ENCODE measurements at places on chromosomes 13 and 19. TPM values are rescaled to one million over a fixed set of nuclear protein-coding genes. Genes with fewer than 3 reads are reported as not detected.

DNA sequence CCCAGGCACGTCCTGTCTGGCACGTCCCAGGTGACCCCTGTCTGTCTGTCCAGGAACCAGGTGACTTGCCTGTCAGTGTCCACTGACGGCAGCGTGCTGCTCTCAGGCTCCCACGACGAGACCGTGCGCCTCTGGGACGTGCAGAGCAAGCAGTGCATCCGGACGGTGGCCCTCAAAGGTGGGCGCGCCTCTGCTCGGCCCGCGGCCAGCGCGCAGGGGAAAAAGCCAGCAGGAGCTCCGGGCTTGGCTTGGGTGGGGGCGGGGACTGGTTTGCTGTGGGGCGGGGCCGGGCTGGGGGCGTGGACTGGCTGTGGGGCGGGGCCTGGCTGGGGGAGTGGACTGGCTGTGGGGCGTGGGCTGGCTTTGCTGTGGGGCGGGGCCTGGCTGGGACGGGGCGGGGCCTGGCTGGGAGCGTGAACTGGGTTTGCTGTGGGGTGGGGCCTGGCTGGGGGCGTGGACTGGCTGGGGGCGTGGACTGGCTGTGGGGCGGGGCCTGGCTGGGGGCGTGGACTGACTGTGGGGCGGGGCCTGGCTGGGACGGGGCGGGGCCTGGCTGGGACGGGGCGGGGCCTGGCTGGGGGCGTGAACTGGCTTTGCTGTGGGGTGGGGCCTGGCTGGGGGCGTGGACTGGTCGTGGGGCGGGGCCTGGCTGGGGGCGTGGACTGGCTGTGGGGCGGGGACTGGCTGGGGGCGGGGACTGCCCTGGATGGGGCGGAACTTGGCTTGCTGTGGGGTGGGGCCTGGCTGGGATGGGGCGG, 7.2 kb downstream of the WDR18 start:
- peaks cover 5% of the 10 kb centered on the region for H3K4me1 ChIP-seq
- no peak overlapping the region for H3K4me3 ChIP-seq
- peaks cover 7% of the 10 kb centered on the region for H3K36me3 ChIP-seq
- no peak overlapping the region for H3K27ac ChIP-seq
- H3K27me3 ChIP-seq = no peaks in the 10 kb centered on the region

GRCh38 chr13:37435881-37436280, 162.7 kb downstream of the POSTN start:
- H3K4me1 ChIP-seq = no peaks in the 10 kb centered on the region
- no peak for DNase-seq
- no peaks in the 10 kb centered on the region for H3K27me3 ChIP-seq
- H3K4me3 ChIP-seq = no peak overlapping the region
- H3K27ac ChIP-seq = no peak overlapping the region

DNA sequence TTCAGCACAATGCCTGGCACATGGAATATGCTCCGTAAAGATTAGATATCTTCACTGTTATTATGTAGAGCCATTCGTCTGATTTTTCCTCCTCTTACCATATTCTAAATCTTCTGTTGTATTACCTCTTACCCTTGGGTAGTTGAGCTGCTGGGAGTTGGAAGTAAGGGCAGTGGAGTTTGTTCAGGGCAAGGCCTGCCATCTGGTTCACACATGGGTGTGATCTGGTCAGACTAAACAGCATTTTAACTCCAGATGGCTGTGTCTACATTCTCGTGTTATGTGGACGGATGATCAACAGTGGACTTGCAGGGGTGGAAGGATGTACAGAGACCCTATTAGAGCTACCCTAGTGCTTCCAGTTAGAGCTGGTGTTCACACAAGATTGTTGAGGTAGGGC, 164.9 kb downstream of the ZIC5 start:
- no peak for DNase-seq
- H3K27me3 ChIP-seq = no peaks in the 10 kb centered on the region
- H3K27ac ChIP-seq = no peak overlapping the region
- H3K4me1 ChIP-seq = no peaks in the 10 kb centered on the region
- no peak overlapping the region for H3K4me3 ChIP-seq

GRCh38 chr19:1955171-1956121, 14.5 kb downstream of the CSNK1G2 start:
- H3K4me3 ChIP-seq = no peak overlapping the region
- no peak for DNase-seq
- H3K27ac ChIP-seq = no peak overlapping the region
- H3K36me3 ChIP-seq = peaks cover 2% of the 10 kb centered on the region

DNA sequence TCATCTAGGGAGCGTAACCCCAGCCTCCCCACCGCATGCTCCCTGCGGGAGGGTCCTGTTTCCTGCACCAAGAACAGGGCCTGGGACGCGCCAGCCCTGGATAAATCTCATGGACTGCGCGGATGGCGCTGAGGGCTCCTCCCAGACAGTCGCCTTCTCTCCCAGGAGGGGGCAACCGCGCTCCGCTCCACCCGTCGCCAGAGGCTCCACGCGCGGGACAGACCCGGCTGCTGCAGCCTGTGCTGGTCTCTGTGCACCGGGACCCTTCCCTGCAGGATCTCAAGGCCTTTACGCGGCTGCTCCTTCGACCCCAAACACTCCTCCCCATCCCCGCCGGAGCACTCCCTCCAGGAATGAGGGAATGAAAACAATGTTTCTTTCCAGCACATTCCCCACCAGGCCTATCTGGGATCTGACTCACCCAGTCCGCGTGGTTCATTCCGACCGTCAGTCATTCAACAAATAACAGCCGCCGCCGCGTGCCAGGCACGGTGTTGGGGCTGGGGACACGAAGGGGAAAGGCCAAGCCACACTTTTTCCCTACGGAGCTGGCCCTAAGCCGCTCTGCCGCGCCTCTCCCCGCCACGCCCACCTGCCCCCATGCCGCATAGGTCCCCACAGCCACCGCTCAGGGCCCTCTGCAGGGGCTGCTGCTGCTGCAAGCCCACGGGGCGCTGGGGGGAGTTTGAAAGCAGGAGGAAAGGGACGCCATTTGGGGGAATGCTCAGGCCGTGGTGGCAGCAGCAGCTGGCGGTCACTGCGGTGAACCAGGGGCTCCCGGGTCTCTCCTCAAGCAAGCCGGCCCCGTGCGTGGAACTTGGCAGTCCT, 6.0 kb downstream of the PNMA8B start:
- no peak overlapping the region for H3K27ac ChIP-seq
- no peak overlapping the region for H3K4me3 ChIP-seq
- H3K36me3 ChIP-seq = no peaks in the 10 kb centered on the region

GRCh38 chr13:25739376-25739775, 312.4 kb downstream of the SHISA2 start:
- no peak overlapping the region for H3K27ac ChIP-seq
- peaks cover 2% of the 10 kb centered on the region for H3K27me3 ChIP-seq
- H3K4me3 ChIP-seq = no peak overlapping the region
- H3K36me3 ChIP-seq = no peaks in the 10 kb centered on the region
- H3K4me1 ChIP-seq = peaks cover 7% of the 10 kb centered on the region

DNA sequence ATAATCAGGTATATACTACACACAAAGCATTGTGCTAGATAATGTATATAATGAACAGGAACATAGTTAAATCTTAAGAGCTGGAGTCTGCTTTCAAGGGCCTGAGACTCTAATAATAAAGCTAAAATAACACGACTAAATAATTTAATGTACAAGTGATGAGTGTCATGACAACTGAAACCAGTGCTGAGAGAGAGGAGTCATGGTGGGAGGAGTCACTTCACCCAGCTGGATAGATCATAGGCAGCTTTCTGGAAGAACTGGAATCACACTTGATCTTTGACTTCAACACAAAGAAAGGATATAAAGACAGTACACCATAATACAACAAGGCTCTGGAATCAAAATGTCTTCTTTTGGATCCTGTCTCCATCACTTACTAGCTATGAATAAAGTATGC, 7.1 kb downstream of the RBM26 start:
- H3K27me3 ChIP-seq = no peaks in the 10 kb centered on the region
- peaks cover 47% of the 10 kb centered on the region for H3K36me3 ChIP-seq
- peak; percentile 28 for DNase-seq
- H3K4me3 ChIP-seq = no peak overlapping the region

DNA sequence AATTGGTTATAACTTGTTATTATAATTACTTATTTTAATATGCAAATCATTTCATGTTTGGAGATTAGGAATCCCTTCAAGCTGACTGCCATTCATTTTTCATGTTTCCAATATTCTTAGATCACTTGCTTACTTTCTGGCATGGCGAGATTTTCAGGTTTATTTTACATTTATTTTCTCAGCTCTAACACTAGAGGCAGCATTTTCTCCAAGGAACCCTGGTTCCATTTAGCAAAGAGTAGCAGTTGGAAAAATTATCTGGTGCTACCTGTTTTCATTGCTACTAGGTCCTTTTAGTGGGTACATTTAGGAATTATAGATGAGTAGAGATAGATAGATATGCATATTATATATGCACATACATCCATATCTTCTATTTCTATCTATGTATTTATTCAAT, 90.9 kb upstream of the TRPC4 start:
- no peaks in the 10 kb centered on the region for H3K27me3 ChIP-seq
- no peaks in the 10 kb centered on the region for H3K4me1 ChIP-seq
- H3K27ac ChIP-seq = no peak overlapping the region
- no peak for DNase-seq
- no peaks in the 10 kb centered on the region for H3K36me3 ChIP-seq

DNA sequence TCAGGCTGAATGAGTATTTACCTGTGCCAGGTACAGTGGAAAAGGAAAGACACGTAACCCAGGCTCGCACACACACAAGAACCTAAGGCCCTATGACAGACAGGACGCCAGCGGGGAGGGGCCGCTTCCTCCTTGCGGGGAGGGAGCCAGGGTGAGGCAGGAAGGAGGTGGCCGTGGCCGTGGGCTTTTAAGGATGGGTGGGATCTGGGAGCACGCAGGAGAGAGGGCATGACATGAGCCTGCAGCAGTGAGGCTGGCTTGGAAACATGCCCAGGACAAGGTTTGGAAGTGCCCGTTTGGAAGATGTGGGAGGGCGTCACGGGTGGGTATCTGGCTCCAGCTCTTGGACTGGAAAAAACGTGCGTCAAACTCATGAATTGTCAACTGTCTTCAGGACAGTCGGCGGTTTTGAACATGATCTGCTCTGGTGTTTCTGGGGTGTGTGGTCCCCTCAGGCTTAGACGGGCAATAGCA, 20.1 kb downstream of the SH3GL1 start:
- peaks cover 58% of the 10 kb centered on the region for H3K4me1 ChIP-seq
- H3K27me3 ChIP-seq = no peaks in the 10 kb centered on the region
- H3K27ac ChIP-seq = peak overlapping the region; percentile 92

DNA sequence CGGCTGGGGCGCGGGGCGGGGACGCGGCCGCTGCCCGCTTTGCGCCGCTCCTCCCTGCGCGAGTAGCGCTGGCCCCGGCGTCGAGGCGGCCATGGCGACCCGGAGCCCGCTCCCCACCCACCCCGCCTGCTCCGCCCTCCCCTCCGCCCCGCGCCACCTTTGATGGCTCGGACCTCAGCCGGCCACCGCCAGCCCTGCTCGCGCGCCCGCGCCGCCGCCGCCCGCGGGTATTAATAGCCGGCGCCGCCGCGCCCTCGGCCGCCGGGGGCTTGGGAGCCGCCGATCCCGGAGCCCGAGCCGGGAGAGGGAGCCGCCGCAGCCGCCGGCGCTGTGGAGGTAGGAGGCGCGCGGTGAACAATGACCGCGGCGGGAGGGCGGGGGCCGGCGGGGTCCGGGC, 261 bp downstream of the FARP1 start:
- no peaks in the 10 kb centered on the region for H3K36me3 ChIP-seq
- H3K27ac ChIP-seq = no peak overlapping the region
- no peak overlapping the region for H3K4me3 ChIP-seq
- peaks cover 51% of the 10 kb centered on the region for H3K27me3 ChIP-seq
- peaks cover 5% of the 10 kb centered on the region for H3K4me1 ChIP-seq

DNA sequence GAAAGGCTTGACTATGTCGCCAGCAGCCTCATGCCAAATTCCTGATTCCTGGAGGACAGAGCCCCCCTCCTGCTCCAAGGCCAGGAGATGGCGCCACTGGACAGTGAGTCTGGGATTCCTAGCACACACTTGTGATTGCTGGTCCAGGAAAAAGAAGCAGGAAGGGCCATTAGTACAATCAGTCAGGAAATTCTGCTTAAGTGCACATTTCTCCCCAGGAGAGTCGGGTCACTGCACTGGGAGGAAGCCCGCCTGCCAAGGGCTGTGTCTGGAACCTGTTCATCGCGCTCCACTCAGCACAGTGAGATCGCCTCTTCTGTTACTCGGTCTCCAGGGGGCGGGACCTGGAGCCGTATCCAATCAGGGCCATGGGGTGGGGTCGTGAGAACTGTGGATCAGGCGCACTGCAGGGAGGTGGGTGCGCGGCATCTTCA, 65.1 kb downstream of the ZNF823 start:
- H3K36me3 ChIP-seq = no peaks in the 10 kb centered on the region
- DNase-seq = peak; percentile 46
- no peak overlapping the region for H3K27ac ChIP-seq
- no peak overlapping the region for H3K4me3 ChIP-seq

GRCh38 chr19:2503521-2504109, 27.7 kb downstream of the GADD45B start:
- H3K4me3 ChIP-seq = peak overlapping the region; percentile 49
- H3K36me3 ChIP-seq = no peaks in the 10 kb centered on the region
- DNase-seq = peak; percentile 83
- H3K4me1 ChIP-seq = peaks cover 27% of the 10 kb centered on the region
- peak overlapping the region; percentile 76 for H3K27ac ChIP-seq

GRCh38 chr13:98648686-98649085, 71.8 kb upstream of the STK24 start:
- H3K27ac ChIP-seq = no peak overlapping the region
- no peaks in the 10 kb centered on the region for H3K36me3 ChIP-seq
- H3K27me3 ChIP-seq = peaks cover 4% of the 10 kb centered on the region
- H3K4me3 ChIP-seq = no peak overlapping the region

UBE2L5 gene
- not detected for total RNA-seq

FBXO27 gene
- total RNA-seq = 2.2 TPM

ZNF320 gene
- total RNA-seq = 7.0 TPM

OVOL3 gene
- total RNA-seq = not detected

POU2F2 gene
- total RNA-seq = 55.6 TPM

CYP4F2 gene
- total RNA-seq = not detected

CD79A gene
- 1.6 TPM for total RNA-seq

PLK5 gene
- total RNA-seq = not detected

GGACT gene
- total RNA-seq = 5.8 TPM

LRRC4B gene
- total RNA-seq = not detected

AP1M2 gene
- total RNA-seq = not detected

SIGLECL1 gene
- not detected for total RNA-seq
